NCI-H446 treated with DMSO at 0.1 percent for 48 hours (cell line): ENCODE measurements at places on chromosomes 11 and 22.

- DNase-seq = no peak
Observed at GRCh38 chr11:29962243-29962642, 54.6 kb downstream of the KCNA4 start.

DNA sequence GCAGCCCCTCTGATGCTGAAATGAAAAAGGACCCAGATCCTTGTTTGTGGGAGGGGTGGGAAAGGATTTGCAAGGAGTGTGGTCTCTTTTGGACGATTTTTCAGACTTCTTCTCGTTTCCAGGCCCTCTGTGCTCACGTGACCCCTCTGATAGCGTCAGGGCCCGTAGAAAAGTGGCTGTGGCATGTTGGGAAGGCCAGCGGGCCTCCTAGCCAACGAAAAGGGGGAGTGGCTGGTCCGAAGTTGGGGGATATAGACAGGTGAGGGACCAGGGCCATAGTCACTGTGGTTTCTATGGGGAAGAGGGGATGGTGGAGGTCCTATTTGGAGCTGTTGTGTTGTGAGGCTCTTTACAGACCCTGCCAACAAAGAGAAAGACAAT is 6.6 kb downstream of the PARVB start:
- no peak for DNase-seq

- peak; percentile 34 for DNase-seq
Observed at GRCh38 chr22:30947816-30948454, 20.6 kb downstream of the MORC2 start.

GRCh38 chr11:41190437-41191082 is 268.9 kb downstream of the LRRC4C start:
- DNase-seq = no peak

- DNase-seq = no peak
Observed at GRCh38 chr22:25139062-25139461, 60.6 kb upstream of the CRYBB3 start.

- no peak for DNase-seq
Observed at GRCh38 chr11:269146-269890, 8.9 kb upstream of the NLRP6 start.

DNA sequence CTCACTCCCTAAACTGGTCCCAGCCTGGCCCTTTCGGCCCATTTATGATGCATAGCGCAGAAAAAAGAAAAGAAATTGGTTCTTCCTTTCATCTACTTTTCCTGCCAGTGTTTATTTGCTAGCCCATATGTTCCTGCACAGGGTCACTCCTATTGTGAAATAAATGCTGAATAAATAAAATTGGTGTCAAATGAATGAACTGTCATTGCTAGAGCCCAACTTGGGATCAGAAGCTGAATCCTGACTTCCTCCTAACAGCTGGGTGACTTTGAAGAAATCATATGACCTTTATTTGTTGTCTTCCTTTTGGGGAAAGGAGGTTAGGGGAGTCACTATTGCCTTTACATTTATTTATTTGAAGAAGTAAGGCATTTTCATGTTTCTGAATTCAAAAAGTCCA is 92.0 kb downstream of the PRR5L start:
- no peak for DNase-seq

DNA sequence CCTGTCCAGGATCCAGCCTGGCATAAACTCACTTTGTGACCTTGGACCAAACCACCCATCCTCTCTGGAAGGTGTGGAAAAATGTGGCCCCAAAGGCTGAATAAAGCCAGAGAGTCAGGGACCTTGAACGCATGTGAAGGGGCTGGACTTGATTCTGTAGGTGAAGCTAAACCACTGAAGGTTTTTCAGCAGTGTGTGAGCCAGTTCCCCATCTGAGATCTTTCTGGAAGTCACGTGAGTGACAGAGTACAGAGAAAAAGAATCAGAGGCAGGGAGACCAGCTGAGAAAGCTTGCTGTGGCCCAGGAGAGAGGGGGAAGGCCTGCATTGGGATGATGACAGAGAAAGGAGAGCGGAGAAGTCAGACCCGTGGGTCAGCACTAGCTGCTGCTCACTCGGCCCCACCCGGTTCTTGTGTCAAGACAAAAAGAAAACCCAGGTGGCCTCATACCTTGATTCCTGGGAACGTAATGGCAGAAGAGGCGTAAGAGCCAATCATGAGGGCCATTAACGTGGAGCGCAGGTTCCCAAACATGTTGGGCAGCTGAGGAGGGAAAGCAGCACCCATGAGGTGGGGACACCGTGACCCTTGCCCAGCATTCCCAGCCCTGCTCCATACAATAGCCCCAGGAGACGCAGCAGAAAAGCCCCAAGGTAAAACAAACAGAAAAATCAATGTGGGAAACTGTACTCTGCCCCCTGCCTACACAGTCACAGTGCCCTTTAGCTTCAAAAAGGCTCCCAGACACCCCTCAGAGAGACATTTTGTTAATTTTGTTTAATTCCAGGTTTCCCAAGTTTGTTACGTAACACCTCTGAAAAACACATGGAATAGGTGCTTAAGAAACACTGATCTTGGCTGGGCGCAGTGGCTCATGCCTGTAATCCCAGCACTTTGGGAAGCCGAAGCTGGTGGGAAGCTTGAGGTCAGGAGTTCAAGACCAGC is 17.9 kb downstream of the SLC43A1 start:
- no peak for DNase-seq

DNA sequence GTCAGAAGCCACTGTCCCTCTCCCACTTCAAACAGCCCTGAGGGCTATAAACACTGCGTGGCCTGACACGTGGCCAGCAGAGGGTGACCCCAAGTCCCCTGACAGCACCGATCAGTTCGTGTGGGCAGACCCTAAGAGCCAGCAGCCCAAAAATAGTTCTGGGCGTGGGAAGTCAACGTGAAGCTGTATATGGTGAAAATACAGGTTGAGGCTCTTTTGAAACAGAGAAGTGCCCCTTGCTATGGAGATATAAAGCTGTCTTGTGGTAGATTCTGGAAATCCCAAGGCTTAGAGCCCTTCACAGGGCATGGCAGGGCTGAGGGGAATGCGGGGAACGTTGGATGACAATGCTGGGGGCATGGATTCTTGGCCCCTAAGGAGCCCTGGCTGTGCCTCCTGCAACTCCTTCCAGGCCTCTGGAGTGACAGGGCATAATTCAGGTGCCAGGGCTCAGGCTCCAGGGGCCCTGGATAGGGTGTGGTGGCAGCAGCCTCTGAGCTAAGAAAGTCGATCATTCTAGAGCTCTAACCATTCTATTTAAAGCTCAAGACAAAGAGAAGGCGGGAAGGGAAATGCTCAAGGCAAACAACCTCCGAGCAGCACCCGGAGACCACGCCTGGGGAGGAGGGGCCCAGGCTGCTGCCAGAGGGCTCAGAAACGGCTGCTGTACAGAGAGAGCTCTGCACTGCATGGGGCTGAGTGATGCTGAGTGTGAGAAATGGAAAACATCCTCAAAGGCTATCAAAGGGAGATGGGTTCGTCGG is 60.4 kb upstream of the CD5 start:
- no peak for DNase-seq

- no peak for DNase-seq
Observed at GRCh38 chr11:85886089-85887056, 31.2 kb downstream of the CCDC83 start.

GRCh38 chr11:107257710-107258109 is 199.9 kb downstream of the CWF19L2 start:
- no peak for DNase-seq

GRCh38 chr22:17787716-17788330 is 13.6 kb upstream of the BID start:
- DNase-seq = no peak

GRCh38 chr22:31278626-31279326 is 13.5 kb downstream of the PIK3IP1 start:
- no peak for DNase-seq

GRCh38 chr11:132200353-132200936 is 830.0 kb downstream of the NTM start:
- DNase-seq = no peak

GRCh38 chr11:106202935-106203620 is 125.6 kb downstream of the AASDHPPT start:
- DNase-seq = no peak

DNA sequence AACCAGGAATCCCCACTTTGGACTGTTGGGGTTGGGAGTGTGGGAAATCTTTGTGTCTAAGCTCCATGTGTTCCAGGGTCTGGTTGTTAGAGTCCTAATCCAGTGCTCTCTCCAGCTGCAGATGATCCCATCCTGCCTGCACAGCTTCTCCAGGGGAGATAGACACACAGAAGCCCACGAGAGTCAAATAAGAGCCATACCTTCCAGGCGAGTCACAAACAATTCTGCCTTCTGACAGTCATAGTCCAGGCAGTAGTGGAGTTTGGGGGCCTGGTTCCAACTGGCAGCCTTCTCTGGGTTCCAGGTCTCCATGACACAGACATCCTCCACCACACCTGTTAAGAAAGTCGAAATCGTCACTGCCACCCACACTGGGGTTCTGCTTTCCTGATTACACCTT is 32.1 kb downstream of the SYT13 start:
- DNase-seq = no peak

- DNase-seq = no peak
Observed at GRCh38 chr11:77789061-77789730, 31.3 kb downstream of the RSF1 start.

DNA sequence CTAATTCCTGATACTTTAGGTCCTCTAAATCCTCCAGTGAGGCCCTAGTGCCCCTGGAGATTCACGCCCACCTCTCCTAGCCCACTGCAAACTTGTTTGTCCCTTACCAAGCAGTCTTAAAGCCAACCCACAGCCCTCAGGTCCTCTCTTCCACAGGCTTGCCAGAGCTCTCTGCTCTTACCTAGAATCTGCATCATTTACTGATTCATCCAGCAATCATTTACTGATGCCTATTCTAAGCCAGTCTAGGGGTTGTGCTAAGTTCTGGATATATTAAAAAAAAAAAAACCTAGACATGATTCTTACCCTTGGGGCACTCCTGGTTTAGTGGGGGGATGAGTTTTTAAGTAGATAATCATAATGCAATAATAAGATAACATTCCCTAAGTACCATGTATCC is 43.0 kb upstream of the PLET1 start:
- no peak for DNase-seq

GRCh38 chr11:35112056-35112845 is 26.7 kb upstream of the CD44 start:
- DNase-seq = no peak

DNA sequence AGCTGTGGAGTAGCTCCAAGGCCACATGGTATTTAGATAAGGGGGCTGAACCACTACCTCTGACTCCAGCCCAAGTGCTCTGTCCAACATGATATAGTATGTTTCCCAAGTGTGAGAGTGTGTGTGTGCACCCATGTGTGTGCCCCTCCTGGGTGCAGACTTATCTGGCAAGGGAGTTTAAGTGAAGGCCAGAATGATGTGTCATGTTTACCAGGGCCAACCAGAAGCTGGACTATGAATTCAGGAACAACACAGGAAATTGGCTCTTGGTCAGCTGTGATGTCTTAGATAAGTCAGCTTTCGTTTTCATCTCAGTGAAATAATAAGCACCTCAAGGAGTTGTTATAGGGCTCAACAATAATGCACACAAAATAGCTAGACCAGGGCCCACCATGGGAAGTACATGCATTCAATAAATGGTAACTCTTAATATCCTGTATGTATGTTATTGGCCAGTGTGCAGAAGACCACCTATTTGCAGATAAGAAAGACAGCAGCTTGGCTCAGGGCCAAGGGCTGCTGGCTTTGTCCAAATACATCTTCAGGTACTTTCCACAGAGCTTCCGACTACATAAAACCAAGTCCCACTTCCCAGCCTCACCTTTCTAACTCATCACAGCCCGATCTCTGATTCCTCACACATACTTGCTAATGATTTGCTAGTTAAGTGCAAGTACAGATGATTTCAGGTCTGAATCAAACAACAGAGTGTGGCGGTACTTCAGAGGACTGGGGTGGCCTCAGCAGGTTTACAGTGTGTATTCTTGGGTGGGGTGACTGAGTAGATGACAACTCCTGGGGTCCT is 120.9 kb downstream of the ME3 start:
- DNase-seq = no peak

- no peak for DNase-seq
Observed at GRCh38 chr22:48900327-48900597, 927.4 kb downstream of the BRD1 start.

DNA sequence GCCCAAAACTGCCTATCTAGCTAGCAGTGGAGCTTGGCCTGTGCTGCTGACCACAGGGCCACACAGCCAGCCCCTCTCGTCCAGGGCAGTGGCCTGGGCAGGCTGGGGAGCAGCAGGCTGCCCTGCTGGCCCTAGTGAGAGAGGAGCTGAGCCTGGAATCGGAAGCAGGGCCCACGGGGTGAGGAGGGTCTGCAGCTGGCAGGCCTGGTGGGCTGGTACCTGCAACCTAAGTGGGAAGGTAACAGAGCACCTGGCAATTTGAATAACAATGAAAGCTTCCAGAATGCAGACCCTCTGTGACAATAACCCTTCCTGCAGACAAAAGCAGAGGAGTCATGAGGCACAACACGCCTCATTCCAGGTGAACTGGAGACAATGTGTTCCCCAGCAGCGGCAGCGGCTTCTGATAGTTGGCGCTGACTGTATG is 31.8 kb upstream of the RFPL3 start:
- no peak for DNase-seq

DNA sequence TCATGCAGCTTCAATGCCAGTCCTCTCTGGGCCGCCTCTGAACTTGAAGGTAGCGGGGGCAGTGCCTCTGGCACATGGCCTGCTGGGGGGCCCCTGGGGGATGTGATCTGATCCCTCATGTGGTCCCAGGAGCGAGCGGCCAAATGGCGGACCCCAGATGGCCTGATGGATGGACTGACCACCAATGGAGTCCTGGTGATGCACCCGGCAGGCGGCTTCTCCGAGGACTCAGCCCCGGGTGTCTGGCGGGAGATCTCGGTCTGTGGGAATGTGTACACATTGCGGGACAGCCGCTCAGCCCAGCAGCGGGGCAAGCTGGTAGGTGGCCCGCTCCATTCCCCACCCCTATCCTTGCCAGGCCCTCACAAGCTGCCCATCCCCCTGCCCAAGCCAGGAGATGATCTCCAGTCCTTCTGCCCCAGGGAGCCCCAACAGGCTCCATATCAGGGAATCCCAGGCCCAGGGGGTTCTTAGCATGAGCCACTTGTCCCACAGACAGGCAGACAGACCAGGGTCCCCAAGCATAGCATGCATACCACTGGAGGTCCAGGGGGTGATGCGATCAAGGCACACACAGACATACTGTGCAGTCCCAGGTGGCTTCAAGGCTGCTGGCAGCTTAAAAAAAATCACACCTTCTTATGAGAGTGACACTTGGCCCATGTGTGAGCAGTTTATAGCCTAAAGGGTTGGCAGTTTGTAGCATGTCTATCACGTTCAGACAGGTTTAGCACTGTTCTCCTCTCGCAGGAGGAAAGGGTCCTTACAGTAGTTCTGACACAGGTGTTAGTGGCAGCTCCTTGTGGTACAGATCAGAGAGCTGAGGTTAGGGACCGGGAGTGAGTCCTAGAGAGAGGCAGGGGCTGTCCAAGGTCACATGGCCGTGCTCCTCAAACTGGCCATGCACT is 6.4 kb upstream of the DPP3 start:
- DNase-seq = no peak
